ENCODE measurements at places on chromosomes 1 and 21.

DNA sequence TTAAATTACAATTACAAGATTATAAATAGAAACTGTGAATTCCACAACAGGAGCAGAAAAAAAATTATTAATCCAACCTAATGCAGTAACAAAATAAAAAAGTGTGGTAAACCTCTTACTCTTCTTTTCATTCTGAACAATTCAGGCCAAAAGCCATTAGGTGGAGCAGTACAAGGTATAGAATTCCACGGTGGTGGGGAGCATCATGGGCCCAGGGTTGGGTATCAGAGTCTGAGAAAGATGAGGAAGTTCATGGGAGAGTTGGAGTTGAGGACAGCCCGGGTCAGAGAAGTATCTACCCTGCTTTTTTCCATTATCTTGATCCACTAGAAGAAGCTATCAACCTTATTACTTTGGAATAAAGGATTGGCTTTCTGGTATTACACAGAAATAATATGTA is 586.9 kb downstream of the AGBL4 start:
- DNase-seq = no peak

- peak; percentile 64 for DNase-seq
Measured at GRCh38 chr1:67760030-67760821, 73.0 kb downstream of the GNG12 start.

DNA sequence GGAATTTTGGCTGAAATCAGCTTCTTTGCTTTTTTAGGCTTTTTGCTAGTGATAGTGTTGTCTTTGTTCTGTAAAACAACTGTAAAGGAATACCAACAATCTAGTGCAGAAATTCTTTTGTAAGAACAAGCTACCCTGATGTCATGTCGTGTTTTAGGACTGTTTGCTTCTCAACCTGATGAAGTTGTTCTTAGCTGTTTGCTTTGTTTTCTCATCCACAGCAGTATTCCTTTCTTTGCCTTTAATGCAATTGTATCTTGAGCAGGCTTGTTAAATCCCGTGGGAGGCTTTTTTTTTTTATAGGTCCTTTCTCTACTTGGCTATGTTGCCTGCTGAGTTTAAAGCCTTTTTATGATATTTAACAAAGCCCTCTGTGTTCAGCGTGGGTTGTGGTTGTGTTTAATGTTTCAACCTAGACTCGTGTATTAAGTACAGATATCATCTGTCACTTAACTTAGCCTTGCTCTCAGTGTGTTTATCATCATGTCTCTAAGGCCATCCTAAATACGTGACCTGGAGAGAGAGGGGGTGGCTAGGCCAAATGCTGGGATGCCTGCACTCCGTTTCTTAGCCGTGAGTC is 31.6 kb downstream of the ADARB1 start:
- no peak for DNase-seq

GRCh38 chr1:116508085-116508983 is 62.5 kb downstream of the CD58 start:
- no peak for DNase-seq

GRCh38 chr1:158014731-158015320 is 21.4 kb downstream of the KIRREL1 start:
- no peak for DNase-seq

- no peak for DNase-seq
Measured at GRCh38 chr1:155909894-155910293, 1.3 kb downstream of the RIT1 start.

GRCh38 chr1:53065391-53065790 is 3.4 kb downstream of the PODN start:
- DNase-seq = peak; percentile 14

DNA sequence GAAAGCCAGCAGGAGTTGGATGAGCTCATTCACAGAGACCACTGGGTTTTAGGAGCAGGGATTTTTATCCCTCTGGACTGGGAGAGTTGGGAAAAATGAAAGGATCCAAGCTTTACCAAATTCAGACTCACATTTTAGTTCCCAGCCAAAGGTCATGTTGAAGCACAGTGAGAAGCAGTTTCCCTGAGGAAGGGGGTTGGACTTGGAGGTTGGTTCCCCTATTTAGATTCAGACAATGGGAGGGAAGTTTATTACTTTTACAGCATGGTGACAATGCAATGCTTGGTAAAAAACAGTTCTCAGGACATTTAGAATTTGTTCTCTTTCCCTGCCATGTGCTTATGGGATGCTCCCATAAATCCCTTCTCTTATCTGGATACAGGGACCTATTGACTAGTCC is 57.3 kb upstream of the ZNF648 start:
- DNase-seq = no peak

DNA sequence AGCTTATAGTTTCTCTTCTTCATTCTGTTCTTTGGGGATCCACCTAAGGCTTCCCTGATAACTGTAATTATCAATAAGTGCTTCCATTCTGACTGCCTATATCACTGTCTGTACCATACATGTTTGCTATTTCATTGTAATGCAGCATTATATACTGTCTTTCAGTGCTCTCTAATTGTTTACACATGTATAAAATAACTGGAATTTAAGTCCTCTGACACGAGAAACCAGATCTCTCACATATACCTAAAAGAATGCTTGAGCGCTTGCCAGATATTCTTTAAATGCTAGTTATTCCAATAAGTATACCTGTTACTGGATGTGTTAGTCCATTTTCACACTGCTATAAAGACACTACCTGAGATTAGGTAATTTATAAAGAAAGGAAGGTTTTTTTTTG is 34.7 kb downstream of the CELF3 start:
- no peak for DNase-seq

DNA sequence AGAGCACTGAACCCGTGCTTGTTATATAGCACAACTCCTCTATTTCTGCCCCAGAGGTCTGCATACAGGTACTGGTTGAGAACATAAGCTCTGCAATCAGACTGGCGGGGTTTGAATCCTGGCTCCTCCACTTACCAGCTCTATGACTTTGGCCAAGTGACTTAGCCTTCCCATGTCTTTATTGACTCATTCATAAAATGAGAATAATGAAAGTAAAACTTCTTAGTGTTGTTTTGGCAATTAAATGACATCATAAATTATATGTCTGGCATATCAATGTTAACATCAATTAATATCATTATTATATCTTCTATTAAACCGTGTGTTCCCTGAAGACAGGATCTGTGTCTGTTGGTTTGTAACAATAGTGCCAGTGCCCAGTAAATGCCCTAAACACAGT is 4.3 kb downstream of the INKA2 start:
- DNase-seq = no peak

DNA sequence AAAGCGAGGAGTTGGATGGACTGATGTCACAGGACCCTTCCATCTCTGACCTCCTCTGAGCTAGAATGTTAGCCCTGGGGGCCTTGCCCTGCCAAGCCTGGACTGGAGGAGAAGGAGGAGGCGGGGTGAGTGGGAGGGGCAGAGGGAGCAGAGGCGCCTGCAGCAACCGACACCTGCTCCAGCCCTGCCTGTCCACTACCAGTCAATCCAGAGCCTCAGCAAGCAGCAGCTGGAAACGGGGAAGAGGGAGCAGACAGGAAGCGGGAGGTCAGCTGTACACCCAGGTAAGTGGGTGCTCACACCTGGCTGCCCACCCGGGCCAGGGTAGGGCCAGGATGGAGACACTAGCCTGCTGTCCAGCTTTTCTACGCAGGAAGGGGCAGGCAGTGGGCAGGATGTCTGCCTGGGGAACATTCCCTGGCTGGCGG is at the start of gene IGFN1:
TSS of gene IGFN1 (plus strand) at position 201 of the 428 bp plus-strand sequence. CDS start 2,470 bp downstream, outside the sequence.
- no peak for DNase-seq

DNA sequence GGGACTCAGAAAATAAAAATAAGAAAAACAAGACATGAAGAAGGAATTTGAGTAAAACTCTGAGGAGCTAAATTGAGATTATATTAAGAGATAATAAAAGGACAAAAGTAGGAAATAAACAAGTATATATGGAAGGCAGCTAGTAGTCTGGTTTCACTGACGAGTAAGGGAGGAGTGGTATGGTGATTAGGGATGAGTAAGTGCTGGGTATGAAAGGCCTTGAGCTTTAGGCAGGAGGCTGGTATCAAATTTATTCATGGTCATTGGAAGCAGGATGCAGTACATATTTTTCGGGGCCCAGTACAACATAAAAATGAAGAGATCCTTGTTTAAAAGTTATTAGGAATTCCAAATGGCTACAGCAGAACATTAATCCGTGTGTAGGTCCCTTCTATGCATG is 789.7 kb upstream of the PRMT6 start:
- DNase-seq = no peak

DNA sequence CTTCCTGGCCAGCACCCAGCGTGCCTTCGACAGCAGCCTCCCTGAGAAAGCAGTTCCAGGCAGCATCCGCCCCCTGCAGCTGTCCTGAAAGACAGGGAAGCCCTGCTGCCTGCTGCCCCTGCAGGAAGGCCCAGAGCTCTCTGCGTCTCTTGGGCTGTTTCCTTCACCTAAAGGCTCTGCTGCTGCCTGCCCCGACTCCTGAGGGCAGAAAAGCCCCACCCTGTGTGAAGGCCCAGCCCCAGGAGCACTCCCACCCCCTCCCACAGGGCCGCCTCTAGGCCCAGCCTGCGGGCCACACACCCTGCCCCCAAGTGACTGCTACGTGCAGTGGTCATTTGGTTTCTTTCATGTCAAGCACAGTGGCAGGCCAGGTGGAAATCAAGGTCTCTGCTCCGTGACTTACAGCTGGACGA is 12.4 kb downstream of the RIPK4 start:
- no peak for DNase-seq

- no peak for DNase-seq
Measured at GRCh38 chr21:45888386-45889009, 93.1 kb upstream of the COL6A1 start.

- DNase-seq = no peak
Measured at GRCh38 chr1:93537396-93537795, 89.5 kb downstream of the FNBP1L start.

GRCh38 chr1:81549588-81550127 is 251.1 kb upstream of the ADGRL2 start:
- no peak for DNase-seq

Data from ovary (tissue), 10 donors.